Stimulated activated CD4-positive, alpha-beta T cell treated with anti-CD3 and anti-CD28 coated beads, Interleukin-1b, Interleukin-23, amount 100 ng/mL, for 1 hour (primary cell): ENCODE measurements at places on chromosomes 2 and 18.

DNA sequence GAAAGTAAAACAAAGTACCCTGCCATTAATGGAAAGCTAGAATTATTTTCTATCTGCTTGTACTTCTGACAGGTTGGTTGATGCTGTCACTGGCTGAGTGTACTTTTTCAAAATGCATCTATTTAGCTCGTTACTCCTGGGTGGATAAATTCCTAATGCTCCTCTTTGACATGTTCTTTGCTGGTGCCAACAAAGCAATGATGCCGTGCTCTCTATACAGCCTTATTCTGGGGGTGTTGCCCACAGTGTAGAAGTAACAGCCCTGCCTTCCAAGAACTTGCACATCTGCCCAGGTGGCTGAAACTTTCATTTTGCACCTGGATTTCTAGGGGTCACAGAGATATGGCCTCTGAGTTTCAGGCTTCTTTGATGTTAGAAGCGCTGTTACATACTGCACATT is 132.4 kb downstream of the SLC4A3 start:
- DNase-seq, result no peak

DNA sequence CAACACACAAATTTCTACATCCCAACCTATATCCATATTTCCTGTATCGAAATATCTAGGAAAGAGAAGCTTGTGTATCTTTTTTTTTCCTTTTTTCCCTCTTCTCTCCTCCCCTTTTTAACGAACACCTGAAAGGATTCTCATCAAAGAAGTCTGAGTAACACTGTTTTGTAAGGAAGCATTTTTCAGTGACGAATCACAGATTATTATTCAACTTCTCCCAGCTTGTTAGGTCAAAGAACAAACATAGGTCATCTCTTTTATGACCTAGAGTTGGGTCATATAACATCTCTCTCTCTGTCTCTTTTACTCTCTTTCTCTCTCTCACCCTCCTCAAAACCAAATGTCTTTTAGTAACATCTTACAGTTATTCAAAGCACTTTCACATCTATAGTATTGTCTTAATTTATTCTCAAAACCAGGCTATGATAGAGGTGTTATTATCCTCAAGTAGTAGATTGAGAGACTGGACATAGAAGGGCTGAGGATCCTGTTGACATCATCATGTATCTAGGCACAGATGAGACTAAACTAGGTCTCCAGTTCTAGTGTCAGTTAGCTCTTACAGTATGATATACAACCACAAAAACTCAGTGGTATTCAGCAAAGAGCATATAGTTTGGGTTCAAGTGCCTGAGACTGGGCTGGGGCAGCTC is 80.1 kb upstream of the SPOPL start:
- DNase-seq, result no peak

- no peak for DNase-seq
Observed at GRCh38 chr2:86416146-86416545, 25.0 kb upstream of the KDM3A start.

GRCh38 chr18:555705-556457 is 24.3 kb upstream of the CETN1 start:
- no peak for DNase-seq

- DNase-seq, result no peak
Observed at GRCh38 chr2:33411765-33412164, 64.7 kb upstream of the RASGRP3 start.

- no peak for DNase-seq
Observed at GRCh38 chr18:48813833-48814489, 136.8 kb downstream of the SMAD7 start.

- no peak for DNase-seq
Observed at GRCh38 chr2:219459460-219460311, 25.0 kb downstream of the SPEG start.

DNA sequence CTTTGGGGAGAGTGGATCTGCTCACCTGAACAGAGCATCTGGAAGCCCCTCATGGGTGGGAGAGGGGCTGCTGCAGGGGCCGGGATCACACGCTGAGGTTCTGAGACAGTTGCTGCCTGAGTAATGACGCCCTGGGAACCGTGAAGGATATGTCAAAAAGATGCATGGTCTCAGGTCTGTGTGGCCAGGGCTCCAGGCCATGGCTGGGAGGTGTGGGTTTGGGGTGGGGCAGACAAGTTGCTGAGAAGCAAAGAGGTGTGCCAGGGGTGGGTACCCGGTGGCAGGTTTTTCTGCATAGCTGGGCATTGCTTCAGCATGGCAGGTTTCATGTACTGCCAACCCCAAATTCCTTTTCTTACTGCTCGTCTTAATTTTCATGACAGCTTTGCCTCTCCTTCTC is 133.5 kb downstream of the RPIA start:
- no peak for DNase-seq

GRCh38 chr2:31137211-31138036 is 816 bp downstream of the GALNT14 start:
- DNase-seq, result no peak

DNA sequence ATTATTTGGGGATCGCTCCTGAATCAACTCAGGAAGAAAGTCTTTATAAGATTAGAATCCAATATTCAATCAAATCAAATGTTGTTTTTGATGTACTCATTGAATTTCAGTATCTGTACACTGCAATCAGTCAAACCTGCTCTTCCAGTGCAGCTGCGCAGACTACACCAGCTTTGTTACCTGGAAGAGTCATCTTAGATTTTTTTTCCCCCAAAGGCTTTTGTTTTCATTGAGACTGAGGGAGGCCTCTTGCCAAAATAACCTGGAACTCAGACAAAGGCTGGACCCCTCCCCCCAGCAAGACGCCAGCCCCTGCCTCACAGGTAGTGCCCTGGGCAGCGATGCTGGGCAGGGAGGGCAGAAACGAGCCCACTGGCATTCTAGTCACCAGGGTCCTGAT is 74.8 kb downstream of the ARHGEF4 start:
- no peak for DNase-seq

DNA sequence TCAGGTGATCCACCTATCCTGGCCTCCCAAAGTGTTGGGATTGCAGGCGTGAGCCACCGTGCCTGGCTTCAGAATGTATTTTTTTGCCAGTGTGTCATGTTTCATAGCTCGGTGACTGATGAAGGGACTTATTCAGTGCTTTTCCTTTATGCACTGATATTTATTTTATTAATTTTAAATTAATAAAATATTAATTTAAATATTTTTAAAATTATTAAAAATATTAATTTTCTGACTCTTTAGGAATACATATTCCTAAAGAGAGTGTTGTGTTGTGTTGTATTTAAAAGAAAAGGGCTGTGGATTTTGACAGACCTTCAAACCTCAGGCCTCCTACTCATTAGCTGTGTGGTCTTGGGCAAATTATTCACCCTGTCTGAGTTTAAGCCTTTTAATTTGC is 22.3 kb downstream of the RAB27B start:
- DNase-seq, result no peak

DNA sequence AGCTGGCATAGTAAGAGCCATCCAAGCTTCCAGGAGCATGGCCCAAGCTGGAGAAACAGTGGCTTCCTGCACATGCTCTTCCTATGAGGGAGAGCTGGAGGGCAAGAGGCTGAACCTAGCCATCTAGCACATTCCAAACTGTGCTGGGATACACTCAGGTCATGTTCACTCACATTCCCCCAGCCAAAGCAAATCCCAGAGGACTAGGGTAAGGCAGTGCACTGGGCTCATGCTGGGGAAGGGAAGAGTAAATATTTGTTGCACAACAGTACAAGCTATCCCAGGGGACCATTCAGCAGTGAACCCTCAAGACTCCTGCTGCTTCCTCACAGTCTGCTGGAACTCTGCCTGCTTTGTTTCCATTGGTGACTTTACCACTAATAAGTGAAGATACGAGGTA is 20.7 kb upstream of the GYPC start:
- DNase-seq, result no peak

GRCh38 chr2:127043367-127044164 is 63.4 kb downstream of the BIN1 start:
- no peak for DNase-seq

DNA sequence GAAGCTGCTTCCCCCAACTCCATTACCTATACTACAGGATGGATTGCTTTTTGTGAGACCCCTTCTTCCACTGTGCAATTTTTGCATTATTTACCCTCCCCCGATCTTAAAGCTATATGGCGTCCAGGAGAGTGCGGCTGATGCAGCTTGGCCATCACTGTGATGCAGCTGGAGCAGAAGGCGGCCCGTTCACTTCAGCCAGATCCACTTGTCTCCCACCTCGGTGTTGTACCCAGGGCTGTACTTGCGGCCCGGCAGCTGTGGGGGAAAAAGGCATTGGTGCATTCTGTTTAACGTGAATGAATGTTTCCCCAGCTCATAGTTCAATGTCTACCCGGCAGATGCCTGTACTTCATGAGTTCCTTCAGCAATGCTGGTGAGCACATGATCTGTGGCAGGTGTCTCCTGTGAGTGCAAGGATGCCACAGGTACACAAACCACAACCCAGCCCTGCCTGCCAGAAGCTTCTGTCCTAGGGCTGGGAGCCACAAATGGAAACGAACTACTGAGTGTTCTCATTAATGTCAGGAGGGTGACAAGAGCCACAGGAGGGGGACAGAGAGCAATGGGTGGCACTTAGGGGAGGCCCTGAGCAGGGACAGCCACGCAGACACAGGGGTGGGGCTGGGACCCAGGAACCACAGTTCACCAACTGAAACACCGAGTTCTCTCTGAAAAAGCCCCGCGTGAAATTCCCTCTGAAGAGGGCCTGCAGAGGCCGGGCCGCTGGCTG is 64.0 kb downstream of the NDUFA10 start:
- no peak for DNase-seq
